Stimulated activated CD4-positive, alpha-beta T cell treated with anti-CD3 and anti-CD28 coated beads, Interleukin-12 subunit alpha, Interleukin-12 subunit beta, amount 100 ng/mL, for 48 hours (primary cell): ENCODE measurements at places on chromosomes 3 and 15.

DNA sequence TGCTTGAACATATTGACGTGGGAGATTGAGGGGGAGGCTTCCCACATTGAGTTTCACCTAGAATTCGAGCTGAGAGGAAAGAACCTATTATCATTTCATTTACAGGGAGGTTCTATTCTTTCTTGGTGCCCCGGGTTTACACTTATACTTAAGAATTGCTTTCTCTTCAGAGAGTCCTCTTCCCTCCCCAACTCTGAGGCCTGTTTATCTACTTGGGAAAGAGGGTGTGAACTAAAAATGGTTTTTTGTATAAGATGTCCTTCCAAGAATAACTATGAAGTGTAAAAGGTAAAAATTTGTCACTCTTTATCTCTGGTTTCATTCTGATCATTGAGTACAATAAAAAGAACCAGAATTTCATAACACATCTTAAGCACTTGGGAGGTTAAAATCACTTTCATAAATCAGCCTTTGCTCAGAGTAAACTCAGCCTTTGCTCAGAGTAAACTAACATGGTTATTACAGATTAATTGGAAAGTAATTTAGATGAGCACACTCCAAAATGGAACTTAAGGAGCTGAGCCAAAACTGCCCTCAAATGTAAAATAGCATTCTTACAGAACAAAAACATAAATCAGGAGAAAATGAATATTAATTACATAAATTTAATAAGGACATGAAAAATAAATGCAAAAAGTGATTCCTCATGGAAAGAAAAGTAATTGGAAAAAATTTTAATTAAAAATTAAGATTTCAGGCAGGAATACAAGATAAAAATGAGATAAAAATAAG is 75.2 kb downstream of the GADL1 start:
- no peak for DNase-seq

DNA sequence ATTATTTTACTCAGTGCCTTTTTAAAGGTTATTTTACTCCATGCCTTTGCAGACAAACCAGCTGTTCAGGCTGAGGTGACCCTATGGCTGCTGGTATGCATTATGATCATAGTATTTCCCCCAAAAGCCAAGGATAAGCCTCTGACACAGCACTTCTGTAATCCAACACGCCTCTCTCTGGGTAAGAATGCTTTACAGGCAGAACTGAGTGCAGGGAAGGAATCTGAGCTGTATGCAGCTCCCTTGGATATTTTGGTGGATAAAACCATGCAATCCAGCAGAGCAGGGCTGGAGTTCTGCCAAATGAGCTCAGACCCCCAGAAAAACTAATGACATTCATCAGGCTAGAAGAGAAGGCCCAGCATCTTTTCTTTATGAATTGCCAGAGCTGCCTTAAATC is 11.7 kb upstream of the MAP1A start:
- no peak for DNase-seq

DNA sequence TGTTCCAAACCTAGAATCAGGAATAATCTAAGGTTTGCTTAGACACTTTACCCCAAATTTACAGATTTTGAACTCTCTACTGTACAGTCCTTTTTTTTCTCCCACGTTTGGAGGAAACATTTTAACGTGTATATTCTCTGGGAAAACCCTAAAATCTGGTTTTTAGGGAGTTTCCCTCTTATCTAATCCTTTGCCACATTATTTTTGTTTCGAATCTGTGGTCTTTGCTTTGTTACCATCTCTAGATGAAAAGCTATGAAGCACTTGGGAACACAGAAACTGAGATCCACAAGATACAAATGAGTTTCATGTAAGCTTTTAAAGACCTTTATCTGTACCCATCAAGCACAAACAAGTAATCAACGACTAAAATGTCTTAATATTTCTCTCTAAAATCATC is 41.3 kb downstream of the PLD1 start:
- no peak for DNase-seq

GRCh38 chr3:179286331-179286730 is 35.4 kb upstream of the KCNMB3 start:
- no peak for DNase-seq

GRCh38 chr15:56894601-56895000 is 23.8 kb upstream of the TCF12 start:
- DNase-seq, result no peak

GRCh38 chr3:46693892-46694226 is 380 bp upstream of the ALS2CL start:
- DNase-seq, result no peak

DNA sequence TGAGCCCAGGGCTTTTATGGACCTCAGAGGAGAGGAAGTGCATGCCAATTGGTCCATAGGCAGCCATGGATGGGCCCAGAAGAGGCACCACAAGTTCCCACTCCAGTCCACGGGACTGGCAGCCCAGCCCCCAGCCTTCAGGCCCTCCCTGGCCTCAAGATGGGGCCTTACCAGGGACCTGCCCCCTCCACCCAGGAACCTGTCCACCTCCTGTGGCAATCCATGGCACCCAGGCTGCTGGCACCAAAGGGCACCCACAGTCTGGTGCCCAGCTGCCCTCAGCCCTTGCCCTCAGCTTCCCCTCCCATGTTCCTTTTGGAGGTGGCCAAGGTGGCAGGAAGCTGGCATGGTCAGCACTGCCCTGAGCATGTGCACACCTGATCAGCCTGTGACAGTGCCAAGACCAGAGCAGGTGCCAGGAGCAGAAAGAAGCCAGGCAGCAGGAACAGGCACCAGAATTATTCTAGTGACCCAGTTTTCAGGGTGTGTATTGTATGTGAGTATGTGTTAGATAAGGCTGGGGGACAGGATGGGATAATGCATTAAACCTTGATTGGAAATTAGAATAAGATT is 415.0 kb downstream of the NTRK3 start:
- DNase-seq, result no peak

- no peak for DNase-seq
These were observed 87.5 kb downstream of the FAM43A start for GRCh38 chr3:194773216-194773615.

- no peak for DNase-seq
These were observed 111.2 kb upstream of the CFAP20DC start for GRCh38 chr3:59161048-59161447.

- no peak for DNase-seq
These were observed 168.7 kb upstream of the STAC start for GRCh38 chr3:36211652-36211999.

DNA sequence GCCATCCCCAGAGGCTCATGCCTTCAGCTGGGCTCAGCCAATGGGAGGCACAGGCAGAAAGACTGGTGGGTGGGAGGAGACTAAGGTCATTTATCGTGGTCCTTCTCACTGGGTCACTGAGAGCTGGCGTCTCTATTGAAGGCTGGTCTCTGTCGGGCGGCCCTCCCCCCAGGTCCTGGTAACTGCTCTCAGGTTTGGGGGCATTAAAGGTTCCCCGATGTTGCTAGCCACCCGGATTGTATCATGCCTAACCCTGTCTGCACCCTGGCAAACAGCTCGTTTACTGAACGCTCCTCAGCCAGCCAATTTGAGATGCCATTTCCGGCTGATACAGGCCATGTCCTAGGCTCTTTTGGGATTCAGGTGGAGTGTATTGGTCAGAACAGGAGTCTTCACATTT is 10.5 kb downstream of the SELENOS start:
- DNase-seq, result no peak

GRCh38 chr3:184409331-184409926 is 29.6 kb downstream of the CHRD start:
- no peak for DNase-seq

DNA sequence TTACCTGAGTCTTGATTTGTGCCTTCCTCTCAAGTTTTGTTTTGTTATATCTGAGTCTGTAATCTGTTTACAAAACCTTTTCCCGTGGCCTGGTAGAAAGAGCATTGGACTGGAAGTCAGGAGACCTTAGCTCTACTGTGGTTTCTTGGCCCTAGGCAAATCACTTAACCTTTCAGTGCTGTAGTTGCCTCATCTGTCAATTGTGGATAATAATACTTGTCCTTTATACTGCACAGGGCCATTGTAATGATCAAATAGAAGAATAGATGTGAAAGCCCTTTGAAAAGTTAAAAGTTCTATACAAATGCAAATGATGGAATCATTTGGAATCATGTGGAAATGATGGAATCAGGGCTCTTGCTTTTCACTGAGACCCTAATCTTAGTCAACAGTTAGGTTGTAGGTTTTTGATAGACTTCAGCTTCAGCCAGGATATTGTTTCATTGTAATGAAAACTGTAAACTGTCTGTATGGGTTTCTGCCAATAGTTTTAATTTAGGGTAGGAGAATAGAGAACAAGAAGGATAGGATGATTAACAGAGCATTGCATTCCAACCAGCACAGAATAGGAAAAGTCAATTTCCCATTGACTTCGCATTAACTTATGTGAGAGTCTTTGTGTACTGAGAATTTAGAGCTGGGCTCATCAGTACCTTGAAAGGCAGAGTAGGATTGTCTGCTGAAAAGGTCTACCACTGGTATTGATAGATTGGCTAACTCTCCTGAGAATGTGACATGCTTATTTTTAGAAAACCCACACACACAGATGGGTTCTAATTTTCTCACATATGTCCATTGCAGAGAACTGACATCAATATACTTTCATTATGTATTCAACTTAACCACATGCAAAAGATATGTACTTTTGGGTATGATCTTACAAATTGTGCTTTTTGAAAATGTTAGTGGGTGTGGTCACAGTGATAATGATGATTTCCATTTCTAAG is 21.8 kb downstream of the MAP2K5 start:
- DNase-seq, result no peak

DNA sequence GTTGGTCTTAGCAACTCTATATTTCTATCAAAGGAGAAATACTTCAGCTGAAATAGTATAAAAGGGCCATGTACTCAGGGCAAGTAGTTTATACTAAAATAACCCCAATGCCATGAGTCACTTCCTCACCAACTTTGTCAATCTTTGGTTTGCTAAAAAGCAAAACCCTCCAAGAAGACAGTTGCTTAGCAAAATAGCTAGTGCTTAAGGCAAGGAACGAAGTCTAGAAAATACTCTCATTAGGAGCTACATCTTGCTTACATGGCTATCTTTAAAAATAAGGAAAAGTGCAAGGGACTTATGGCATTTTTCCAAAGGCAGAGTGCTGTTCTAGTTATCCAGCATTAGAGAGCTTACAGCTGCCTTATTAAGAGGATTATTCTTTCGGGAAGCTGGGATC is 28.4 kb downstream of the P3H2 start:
- no peak for DNase-seq

DNA sequence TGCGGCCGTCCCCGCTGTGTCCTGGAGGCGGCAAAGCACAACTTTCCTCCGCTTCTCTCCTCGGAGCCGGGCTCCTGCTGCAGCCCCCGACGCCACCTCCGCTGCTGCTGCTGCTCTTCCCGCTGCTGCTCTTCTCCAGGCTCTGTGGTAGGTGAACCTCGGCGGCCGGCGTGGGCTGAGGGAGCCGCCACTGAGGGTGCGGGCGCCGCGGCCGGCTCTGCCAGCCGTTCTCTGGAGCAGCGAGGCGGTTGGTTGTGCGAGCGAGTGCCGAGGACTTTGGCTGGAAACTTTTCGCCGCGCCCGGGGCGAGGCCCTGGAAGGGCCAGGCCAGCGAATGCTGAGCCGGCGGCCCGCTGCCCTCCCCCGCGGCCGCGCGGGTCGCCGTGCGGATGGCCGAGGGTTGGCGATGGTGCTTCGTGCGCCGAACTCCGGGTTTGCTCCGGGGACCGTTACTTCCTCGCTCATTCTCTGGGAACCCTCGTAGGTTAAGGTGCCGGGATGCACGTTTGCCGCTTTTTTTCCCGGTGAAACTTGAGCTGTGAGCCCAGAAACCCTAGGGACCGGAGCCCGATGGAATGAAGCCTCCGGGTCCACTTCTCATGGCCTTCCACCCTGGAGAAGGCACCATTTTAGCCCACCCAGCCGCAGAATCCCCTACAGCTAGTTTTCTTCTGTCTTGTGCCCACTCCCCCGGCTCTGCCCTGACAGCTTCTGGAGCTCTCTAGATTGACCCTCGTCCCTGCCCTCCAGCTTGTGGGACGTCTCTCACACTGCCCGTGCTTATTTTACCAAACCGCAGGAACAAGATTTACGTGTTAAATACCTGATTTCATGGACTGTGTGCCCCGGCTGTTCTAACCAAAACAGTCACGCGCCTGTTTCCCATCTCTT is 660 bp downstream of the NECTIN3 start:
- DNase-seq, result no peak

DNA sequence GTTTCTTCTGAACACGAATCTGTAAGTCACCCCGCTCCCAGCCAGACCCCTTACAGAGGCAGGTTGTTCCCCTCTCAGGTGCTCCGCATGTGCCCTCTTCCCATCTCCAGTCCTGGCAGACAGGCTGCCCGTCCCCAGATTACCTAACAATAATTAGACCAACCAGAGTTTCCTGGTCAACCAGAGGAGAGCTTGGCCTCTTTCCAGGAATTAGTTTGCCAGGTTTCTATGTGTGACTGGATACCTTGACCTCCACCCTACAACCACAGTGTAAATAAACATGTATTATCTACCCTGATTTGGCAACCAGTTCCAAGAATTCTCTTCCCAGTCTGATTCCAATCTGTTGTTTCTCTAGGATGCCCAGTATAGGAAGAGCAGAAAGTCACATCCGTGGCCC is 178.0 kb upstream of the UMPS start:
- DNase-seq, result no peak

- DNase-seq, result no peak
These were observed 283.5 kb upstream of the ROPN1 start for GRCh38 chr3:124275412-124275811.

- no peak for DNase-seq
These were observed 63.5 kb downstream of the FEM1B start for GRCh38 chr15:68340726-68341671.

DNA sequence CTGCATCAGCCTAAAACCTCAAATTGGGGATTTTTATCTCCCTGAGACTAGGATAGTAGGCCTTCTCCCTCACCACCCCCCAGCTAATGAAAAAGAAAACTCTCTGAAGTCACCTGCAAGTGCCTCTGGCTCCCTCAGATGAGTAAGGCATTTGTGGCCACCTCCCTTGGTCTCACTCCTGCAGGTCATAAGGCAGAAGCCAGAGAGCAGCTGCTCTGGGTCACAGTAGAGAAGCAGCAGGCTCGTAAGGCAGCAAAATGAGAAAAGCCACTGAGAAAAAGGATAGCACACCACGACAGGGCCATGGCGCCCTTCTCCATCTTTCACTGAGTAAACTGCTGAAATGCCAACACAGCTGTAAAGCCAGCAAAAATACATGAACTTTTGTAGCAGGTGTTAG is 296.7 kb upstream of the DPH6 start:
- no peak for DNase-seq

DNA sequence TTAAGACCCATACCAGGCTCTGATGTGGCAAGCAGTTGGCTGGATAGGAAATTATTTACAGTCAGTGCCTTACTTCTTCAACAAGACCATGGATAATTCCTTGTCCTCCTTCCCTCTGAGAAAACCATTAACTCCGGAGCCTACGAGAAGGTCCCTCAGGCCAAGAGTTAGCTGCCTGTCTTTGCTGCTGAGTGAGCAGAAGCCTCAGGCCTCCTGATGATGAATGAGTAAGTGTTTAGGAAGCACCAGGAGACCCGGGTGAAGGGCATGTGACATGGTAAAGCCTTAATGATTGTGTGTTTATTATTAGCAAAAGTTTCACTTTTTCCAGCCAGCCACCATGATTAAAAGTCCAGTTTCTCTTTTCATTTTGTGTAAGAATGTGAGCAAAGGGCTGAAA is 174.9 kb upstream of the TOPAZ1 start:
- no peak for DNase-seq
